ENCODE measurements at places on chromosomes 11 and 22. TPM values are rescaled to one million over a fixed set of nuclear protein-coding genes. Genes with fewer than 3 reads are reported as not detected.
A peak's percentile ranks its signal among the peaks of the same experiment; 100 is the strongest.

The SLN gene
- total RNA-seq, result not detected

The PIH1D2 gene
- total RNA-seq, result 0.74 TPM

The GRK2 gene
- total RNA-seq, result 34.7 TPM

The DEUP1 gene
- not detected for total RNA-seq

The NEFH gene
- not detected for total RNA-seq

The STK33 gene
- 0.18 TPM for total RNA-seq

The RIBC2 gene
- 3.0 TPM for total RNA-seq

- H3K4me1 ChIP-seq, result peaks cover 81% of the 10 kb centered on the region
- H3K27me3 ChIP-seq, result no peaks in the 10 kb centered on the region
- peak overlapping the region; percentile 31 for H3K27ac ChIP-seq
- no peak for DNase-seq
- no peak overlapping the region for H3K4me3 ChIP-seq
These were observed 111.0 kb downstream of the RBFOX2 start for GRCh38 chr22:35917651-35918050.

DNA sequence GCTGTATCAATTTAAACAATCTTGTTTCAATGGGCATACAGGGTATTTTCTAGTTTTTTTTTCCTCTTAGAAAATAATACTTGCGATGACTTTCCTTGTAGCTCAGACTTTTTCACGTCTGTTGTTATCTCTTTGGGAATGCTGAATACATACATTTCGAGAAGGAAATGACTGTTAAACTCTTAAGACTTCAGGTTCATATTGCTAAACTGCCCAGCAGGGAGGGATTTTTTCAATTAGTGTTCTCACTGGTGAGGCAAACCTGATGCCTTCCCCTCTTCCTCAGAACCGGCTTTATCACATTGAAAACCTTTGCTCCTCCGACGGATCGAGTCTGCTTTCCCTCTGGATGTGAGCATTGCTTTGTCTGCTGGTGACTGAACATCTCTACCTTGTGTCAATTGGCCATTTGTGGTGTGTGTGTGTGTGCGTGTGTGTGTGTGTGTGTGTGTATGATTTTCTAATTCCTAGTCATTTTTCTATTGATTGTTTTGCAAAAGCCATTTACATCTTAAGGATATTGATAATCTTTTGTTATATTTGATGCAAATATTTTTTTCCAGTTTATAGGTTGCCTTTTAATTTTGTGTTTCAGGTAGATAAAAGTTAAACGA lies 6.6 kb downstream of the NEAT1 start:
- peaks cover 73% of the 10 kb centered on the region for H3K36me3 ChIP-seq
- peaks cover 81% of the 10 kb centered on the region for H3K4me1 ChIP-seq
- H3K27me3 ChIP-seq, result peaks cover 98% of the 10 kb centered on the region

- H3K4me1 ChIP-seq, result peaks cover 14% of the 10 kb centered on the region
- H3K27ac ChIP-seq, result no peak overlapping the region
- no peak for DNase-seq
- peaks cover 31% of the 10 kb centered on the region for H3K36me3 ChIP-seq
- no peak overlapping the region for H3K4me3 ChIP-seq
- no peaks in the 10 kb centered on the region for H3K27me3 ChIP-seq
These were observed 11.1 kb downstream of the CASP4 start for GRCh38 chr11:104957280-104957679.

- peaks cover 61% of the 10 kb centered on the region for H3K4me1 ChIP-seq
- no peak for DNase-seq
- peaks cover 44% of the 10 kb centered on the region for H3K36me3 ChIP-seq
- no peak overlapping the region for H3K27ac ChIP-seq
These were observed 78.2 kb downstream of the YAP1 start for GRCh38 chr11:102188488-102188887.

DNA sequence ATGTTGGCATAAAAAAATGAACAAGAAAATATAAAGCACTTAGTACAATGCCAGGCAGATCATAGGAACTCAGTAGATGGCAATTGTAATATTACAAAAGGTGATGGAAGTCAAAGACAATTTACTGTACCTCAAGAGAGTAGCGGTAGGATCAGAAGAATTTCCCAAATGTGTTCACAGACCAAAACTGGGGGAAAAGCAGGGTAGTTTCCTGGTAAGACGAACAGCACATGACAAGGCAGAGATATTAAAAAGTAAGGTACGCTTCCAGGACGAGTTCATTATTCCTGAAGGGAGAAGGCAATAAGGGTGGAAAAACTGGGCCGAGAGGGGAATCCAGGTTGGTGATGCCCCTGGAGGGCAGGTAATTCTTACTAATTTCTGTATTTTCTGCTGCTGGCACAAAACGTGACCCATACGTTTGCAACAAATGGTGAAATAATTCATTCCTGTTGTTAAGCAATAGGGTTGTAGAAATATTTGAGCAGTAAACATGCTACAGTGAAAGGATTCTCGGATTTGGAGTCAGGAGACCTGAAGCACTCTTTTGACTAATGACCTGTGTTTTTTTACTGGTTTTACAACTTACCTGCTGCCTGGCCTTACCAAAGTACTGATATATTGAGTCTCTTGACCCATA lies 786 bp upstream of the ANKRD42 start:
- H3K27ac ChIP-seq, result peak overlapping the region; percentile 98
- DNase-seq, result no peak
- peaks cover 38% of the 10 kb centered on the region for H3K4me1 ChIP-seq
- peak overlapping the region; percentile 98 for H3K4me3 ChIP-seq
- H3K36me3 ChIP-seq, result peaks cover 14% of the 10 kb centered on the region
- H3K27me3 ChIP-seq, result no peaks in the 10 kb centered on the region

- H3K27ac ChIP-seq, result no peak overlapping the region
- H3K4me3 ChIP-seq, result no peak overlapping the region
- H3K36me3 ChIP-seq, result peaks cover 6% of the 10 kb centered on the region
These were observed 150.9 kb upstream of the E2F8 start for GRCh38 chr11:19391652-19392051.

Measured in HFFc6 (cell line).